NCI-H1417 treated with DMSO at 0.1 percent for 48 hours (cell line): ENCODE measurements at places on chromosomes 5 and 9.

- DNase-seq: no peak
Measured at GRCh38 chr9:6113312-6113711, 97.9 kb upstream of the RANBP6 start.

GRCh38 chr9:76269789-76270188 is 124.4 kb downstream of the RFK start:
- DNase-seq: no peak

- DNase-seq: no peak
Measured at GRCh38 chr5:97037819-97038218, 101.9 kb downstream of the LNPEP start.

DNA sequence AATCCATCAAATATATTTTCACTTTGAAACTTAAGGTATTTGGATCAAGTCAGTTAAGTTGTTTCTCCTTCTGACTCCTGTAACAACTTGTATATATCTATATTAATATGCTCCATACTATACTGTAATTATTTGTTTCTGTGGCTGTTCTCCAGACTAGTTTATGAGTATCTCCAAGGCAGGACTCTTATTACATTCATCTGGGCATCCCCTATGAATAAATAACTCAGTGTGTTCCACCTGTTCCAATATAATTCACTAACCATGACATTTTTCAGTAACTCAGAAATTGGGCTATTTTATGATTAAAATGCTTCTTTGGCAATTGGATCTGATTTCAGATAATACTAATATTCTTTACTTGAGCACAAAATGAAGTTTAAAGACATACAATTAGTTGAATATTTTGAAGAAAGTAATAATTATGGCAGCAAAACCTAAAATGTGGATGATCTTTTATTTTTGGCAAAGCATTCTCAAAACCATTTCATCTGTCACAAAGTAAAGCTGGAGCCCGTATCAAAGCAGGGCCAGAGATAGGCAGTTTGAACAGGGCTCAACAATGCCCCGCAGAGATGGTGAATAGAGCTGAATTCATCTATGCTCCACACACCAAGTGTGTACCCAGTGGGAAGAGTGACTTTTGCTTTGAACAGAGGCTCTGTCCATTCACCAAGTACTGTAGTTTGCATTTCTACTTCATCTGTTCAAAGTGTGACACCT is 314.3 kb downstream of the PDE4D start:
- DNase-seq: no peak

GRCh38 chr9:78074385-78075291 is 43.0 kb upstream of the GNAQ start:
- no peak for DNase-seq

GRCh38 chr5:71586052-71586940 is 844 bp upstream of the MCCC2 start:
- no peak for DNase-seq

DNA sequence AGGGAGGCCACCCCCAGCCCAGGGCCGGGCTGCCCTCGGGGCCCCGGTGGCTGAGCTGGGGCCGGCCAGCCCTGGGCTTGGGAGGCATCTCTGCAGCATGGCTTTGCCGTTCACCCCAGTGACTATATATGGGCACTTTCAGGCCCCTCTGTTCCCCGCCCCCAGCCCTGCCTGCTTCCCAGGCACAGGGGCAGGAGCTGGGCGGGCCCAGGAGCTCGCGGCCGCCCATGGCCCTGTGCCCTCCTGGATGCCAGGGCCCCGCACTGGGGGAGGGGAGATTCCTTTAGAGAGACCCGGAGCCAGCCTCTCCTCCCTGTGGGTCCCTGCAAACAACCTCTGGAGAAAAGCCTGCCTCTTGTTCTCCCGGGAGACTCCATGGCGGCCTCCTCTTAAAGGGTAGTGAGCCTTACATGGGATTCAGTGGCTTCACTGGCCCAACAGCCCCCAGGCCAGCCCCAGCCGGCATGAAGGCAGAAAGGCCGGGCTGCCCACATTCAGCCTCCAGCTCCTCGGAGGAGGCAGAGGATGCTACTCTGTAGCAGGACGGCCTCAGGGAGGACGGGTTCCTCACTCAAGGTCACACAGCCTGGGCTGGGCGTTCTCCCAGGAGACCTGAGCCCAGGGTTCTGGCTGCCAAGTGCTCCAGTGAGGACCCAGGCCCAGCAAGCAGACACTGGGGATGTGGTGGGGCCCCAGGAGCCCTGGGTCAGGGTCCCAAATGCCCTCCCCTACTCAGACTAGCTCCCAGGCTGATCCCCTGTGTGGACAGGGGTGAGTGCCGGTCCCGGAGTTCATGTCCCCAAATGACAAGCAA is 4.1 kb downstream of the NACC2 start:
- DNase-seq: no peak

- no peak for DNase-seq
Measured at GRCh38 chr5:65674749-65675148, 47.2 kb downstream of the SGTB start.

DNA sequence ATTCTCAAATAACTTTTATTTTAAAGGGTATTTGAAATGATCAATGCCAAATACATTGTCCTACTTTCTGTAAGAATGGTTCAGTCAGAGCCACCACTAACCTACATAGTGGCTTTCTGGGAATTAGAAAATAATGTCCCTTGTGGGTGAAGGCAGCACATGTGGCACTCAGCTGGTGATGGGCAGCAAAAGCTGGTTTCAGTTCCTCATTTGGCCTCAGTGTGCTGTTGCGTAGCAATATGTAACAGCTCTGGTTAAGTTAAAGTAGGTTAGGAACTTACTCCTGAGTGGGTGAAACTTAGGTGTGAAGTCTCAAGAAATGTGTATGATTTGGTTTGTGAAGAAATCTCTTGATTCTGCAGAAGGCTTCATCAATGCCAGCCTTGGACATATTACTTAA is 99.6 kb upstream of the SPEF2 start:
- no peak for DNase-seq
